ENCODE measurements at places on chromosomes 4 and X. TPM values are rescaled to one million over a fixed set of nuclear protein-coding genes. Genes with fewer than 3 reads are reported as not detected.
A peak's percentile ranks its signal among the peaks of the same experiment; 100 is the strongest.

DNA sequence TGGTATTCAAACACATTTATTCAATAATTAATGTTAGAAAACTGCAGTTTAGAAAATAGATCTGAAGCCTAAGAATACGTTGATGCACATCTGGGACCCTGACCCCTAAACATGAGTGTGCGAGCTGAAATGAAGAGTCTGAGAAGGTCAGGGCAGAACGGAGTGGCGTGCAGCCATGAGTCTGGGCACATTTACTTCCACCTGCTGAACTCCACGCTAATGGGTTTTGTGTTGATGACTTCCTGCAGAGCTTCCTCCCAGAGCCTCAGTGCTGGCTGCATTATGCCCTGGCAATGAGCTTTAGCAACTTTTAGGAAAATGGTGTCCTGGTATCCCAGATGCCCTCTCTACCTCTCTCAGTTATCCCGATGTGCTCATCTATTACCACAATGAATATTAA, 53.1 kb downstream of the FAM114A1 start:
- H3K27ac ChIP-seq = no peak overlapping the region
- no peak for DNase-seq
- no peak overlapping the region for H3K4me3 ChIP-seq
- no peaks in the 10 kb centered on the region for H3K27me3 ChIP-seq
- H3K36me3 ChIP-seq = peaks cover 14% of the 10 kb centered on the region

DNA sequence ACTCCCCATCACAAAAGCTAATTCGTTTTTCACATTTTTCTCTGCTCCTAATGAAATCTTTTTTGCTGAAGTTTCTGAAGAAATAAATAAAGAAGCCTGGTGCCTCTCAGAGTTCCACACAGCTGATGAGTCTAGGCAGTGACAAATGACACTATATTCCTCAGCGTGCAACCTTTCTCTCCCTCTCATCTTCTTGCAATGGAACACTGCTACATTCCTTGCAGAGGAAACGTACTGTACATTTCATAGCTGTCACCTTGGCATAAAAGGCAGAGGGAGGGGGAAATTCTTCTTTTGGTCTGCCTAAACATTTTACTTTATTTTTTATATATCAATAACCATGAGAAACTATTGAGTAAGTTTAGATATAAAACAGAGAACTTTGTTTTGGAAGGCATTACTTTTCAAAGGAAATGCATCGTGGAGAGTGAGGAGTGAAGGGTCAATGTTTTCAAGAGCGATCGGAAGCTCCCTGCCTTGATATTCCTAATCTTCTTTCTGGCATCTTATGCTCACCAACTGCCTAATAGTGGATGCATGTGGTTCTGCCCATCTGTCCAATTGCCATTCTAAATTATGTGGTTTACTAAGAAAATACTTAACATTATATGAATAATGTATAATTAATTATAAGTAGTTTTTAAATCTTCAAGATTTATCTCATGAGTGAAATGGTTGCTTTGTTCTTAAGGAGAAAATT, 29.4 kb downstream of the SNCA start:
- no peaks in the 10 kb centered on the region for H3K36me3 ChIP-seq
- no peaks in the 10 kb centered on the region for H3K27me3 ChIP-seq
- no peak overlapping the region for H3K4me3 ChIP-seq
- DNase-seq = no peak
- no peak overlapping the region for H3K27ac ChIP-seq
- no peaks in the 10 kb centered on the region for H3K4me1 ChIP-seq

The PAGE2B gene
- total RNA-seq = not detected

The SYP gene
- total RNA-seq = 0.53 TPM

- H3K4me3 ChIP-seq = no peak overlapping the region
- no peaks in the 10 kb centered on the region for H3K36me3 ChIP-seq
- H3K27me3 ChIP-seq = no peaks in the 10 kb centered on the region
- DNase-seq = no peak
- no peaks in the 10 kb centered on the region for H3K4me1 ChIP-seq
- H3K27ac ChIP-seq = no peak overlapping the region
Measured at GRCh38 chr4:132564920-132565319, 584.2 kb upstream of the PCDH10 start.

DNA sequence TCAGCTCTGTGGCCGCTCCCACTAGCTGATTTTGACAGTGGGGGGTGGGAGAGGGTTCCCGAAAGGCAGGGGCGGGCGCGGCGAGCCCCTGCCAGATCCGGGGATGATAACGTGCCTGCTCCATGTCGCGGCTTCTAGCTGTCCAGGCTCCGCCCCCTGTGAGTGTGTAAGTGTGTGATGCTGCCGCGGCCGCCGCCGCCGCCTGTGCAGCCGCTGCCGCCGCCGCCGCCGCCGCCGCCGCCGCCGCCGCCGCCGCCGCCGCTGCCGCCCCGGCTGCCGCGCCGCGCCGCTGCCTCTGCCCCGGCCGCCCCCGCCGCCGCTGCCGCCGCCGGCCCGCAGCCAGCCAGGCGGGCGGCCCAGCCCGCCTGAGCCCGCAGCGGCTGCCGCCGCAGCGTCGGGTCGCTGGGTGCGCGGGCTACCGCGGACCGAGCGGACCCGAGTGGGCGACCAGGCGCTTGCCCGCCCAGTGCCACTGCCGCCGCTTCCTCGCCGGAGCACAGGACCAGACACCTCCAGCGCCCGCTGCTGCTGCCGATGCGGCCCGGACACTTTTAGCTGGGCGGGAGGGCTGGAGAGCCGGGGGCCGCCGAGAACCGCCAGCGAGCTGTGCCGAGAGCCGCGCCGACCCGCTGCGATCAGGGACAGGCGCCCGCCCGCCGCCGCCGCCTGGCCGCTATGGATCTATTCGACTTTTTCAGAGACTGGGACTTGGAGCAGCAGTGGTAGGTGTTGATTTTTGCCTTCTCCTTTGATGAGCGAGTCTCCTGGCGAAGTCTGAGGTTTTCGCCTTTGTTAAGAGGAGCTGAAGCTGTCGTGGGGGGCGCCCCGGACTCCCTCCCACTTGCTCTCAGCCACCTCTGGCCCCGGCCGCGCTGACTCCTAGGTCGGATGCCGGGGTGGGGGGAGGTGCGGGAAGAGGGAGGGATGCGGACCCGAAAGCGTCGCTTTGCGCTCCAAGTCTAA, at the start of gene AFF2:
TSS of gene AFF2 (plus strand) at position 195 of the 963 bp plus-strand sequence. CDS start at position 676, 481 bp downstream.
- H3K27me3 ChIP-seq = peaks cover 16% of the 10 kb centered on the region
- H3K36me3 ChIP-seq = no peaks in the 10 kb centered on the region
- DNase-seq = peak; percentile 18
- no peak within 1 kb of the TSS for H3K27ac ChIP-seq
- no peaks in the 10 kb centered on the region for H3K4me1 ChIP-seq

- peaks cover 20% of the 10 kb centered on the region for H3K4me1 ChIP-seq
- no peaks in the 10 kb centered on the region for H3K36me3 ChIP-seq
- peak overlapping the region; percentile 5 for H3K27ac ChIP-seq
- no peak for DNase-seq
- H3K4me3 ChIP-seq = no peak overlapping the region
Measured at GRCh38 chr4:122772311-122772710, 39.8 kb downstream of the BBS12 start.

DNA sequence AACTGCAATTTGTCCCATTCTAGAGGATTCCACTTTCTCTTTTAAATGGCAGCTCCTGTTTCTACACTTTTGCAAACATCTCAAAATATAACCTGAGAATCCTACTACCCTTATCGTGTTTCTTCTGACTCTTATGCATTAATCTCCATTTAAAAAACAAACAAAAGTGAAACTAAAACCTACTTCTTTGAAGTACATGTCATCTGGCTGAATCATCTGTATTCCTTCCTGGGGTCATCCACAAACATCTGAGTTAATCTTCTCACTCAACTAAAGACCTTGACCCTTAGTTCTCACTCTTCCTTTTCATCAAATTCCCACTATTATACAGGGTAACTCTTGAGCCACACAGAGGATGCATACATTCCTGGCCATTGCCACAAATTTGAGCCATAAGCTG, 584.8 kb downstream of the PPARGC1A start:
- no peak for DNase-seq
- H3K4me1 ChIP-seq = no peaks in the 10 kb centered on the region
- H3K27ac ChIP-seq = no peak overlapping the region
- no peaks in the 10 kb centered on the region for H3K27me3 ChIP-seq

The RAB33A gene
- 0.75 TPM for total RNA-seq

The GPRASP2 gene
- 13.8 TPM for total RNA-seq

The CPLX1 gene
- not detected for total RNA-seq

The CORIN gene
- total RNA-seq = not detected

The ADH1A gene
- total RNA-seq = not detected

DNA sequence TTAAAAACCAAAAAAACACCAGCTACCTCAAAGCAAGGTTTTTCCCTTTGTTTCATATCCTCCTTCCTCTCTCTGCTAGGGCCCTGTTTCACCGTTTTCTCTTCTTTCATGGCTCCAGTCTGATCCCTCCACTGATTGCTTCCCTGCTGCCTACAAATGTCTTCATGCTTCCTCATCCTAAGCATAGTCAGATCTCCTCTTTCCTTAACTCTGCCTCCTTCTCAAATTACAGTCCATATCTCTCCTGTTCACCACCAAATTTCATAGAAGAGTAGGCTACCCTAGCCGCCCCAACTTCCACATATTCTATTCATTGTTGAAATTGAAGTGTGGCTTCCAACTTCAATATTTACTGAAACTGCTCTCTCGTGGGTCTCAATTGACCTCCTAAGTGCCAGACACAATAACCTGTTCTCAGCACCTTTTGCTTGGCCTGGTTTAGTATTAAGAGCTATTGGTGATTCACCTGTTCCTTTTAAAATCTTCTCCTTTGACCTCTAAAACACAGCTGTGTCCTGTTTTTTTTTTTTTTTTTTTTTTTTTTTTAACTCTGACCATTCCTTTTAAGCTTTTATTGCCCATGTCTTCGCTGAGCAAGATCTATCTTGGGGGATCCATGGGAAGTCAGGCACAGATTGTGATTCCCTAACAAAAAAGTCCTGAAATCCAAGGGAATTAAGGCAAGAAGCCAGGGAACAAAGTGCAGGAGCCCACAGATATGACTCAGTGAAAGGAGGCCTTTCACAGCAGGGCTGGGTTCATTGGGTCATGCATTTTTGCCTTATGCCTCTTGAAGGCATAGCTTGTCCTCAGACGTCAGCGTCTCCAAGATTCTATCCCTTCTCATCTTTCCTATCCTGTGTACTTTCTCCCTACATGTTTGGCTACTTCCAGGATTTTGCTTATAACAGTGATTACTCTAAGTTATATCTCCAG, 85.4 kb downstream of the RPS3A start:
- no peak overlapping the region for H3K27ac ChIP-seq
- no peak overlapping the region for H3K4me3 ChIP-seq
- no peak for DNase-seq
- peaks cover 5% of the 10 kb centered on the region for H3K4me1 ChIP-seq
- 0 out of 2 replicates have a peak, but pooled peaks cover 2% of the 10 kb centered on the region for H3K36me3 ChIP-seq

The SSX4B gene
- 0.11 TPM for total RNA-seq

The REELD1 gene
- 0.05 TPM for total RNA-seq

The ACE2 gene
- total RNA-seq = not detected

The SLC49A3 gene
- total RNA-seq = not detected

DNA sequence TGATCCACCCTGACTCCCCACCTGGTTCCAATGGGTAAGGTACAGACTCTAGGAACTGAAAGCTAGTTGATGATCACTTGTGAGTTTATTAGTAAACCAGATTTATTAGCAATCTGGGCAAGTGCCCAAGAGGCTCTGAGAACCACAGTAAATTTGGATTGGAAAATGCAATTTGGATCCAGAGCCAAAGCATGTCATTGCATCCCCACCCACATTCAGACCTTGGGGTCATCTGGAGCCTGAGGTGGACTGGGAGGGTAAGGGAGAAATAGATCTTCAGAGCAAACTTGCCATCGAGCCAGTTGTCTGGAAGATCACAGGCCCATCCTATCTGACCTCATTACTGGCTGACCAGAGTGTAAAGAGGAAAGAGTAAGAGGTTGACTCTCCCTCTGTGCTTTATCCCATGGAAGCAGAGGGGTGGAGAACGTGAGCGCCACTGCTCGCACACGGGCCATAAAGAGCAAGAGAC, 78.7 kb upstream of the RASGEF1B start:
- H3K4me3 ChIP-seq = no peak overlapping the region
- no peaks in the 10 kb centered on the region for H3K36me3 ChIP-seq
- H3K4me1 ChIP-seq = no peaks in the 10 kb centered on the region
- peaks cover 3% of the 10 kb centered on the region for H3K27me3 ChIP-seq

The CABS1 gene
- not detected for total RNA-seq

The TRAPPC11 gene
- total RNA-seq = 32.8 TPM

The IL15 gene
- total RNA-seq = 6.4 TPM

DNA sequence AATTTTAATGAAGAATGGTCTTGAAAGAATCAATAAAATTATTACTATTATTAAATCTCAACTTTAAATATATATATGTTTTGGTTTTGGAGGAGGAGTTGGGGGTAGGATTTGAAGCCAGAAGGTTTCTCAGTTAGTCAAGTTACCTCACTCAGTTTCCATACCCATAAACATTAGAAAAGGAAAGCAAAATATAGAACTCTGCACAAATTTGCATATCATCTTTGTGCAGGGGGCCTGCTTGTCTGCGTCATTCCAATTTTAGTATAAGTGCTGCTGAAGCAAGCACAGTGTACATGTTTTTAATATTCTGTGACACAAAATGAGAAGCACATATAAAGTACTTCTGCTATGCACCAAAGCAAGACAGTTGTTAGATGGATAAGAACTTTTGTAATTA, 47.5 kb upstream of the SCRG1 start:
- no peaks in the 10 kb centered on the region for H3K36me3 ChIP-seq
- H3K4me1 ChIP-seq = no peaks in the 10 kb centered on the region
- no peak overlapping the region for H3K4me3 ChIP-seq
- DNase-seq = no peak

DNA sequence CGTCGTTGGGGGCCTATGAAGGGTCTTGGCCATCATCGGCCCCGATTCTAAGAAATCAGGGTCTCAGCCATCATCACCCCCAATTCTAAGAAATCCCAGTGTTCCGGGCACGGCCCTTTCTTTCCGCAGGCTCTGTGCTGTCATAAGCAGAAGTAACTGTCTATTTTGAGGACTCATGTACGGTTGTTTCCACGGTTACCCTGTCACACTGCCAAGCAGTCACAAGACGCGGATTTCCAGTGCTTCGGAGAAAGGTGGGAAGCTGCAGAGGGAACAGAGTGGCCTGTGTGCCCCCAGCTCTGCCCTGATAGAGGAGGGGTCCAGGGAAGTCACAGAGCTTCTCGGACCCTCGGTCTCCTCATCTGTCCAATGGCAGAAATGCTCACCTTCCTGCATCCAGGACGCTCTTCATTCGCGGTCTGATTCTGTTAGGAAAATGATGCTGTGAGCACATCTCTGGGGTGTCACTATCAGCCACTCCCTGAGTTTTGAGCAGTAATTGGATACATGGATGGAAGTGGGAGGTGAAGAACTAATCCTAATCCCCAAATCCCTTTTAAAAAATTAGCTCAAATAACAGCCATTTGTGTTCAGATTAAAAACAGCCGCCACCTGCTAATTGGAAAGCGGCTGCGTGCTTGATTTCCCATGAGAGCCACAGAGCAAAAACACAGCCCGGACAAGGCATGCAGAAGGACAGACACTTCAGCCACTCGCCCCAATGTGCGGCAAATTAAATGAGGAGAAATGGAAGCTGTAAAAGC, 73.1 kb downstream of the WFS1 start:
- H3K27me3 ChIP-seq = no peaks in the 10 kb centered on the region
- H3K36me3 ChIP-seq = no peaks in the 10 kb centered on the region
- no peaks in the 10 kb centered on the region for H3K4me1 ChIP-seq
- H3K4me3 ChIP-seq = no peak overlapping the region

The FMR1NB gene
- not detected for total RNA-seq

The HSFX3 gene
- total RNA-seq = not detected

GRCh38 chr4:183468210-183469095, 24.0 kb downstream of the CDKN2AIP start:
- H3K27ac ChIP-seq = no peak overlapping the region
- 0 out of 2 replicates have a peak, but pooled peaks cover 3% of the 10 kb centered on the region for H3K4me1 ChIP-seq
- no peak overlapping the region for H3K4me3 ChIP-seq
- no peaks in the 10 kb centered on the region for H3K36me3 ChIP-seq
